ENCODE measurements at places on chromosomes 7 and 10. TPM values are rescaled to one million over a fixed set of nuclear protein-coding genes. Genes with fewer than 3 reads are reported as not detected.

SORCS1 gene
- total RNA-seq = not detected

DNA sequence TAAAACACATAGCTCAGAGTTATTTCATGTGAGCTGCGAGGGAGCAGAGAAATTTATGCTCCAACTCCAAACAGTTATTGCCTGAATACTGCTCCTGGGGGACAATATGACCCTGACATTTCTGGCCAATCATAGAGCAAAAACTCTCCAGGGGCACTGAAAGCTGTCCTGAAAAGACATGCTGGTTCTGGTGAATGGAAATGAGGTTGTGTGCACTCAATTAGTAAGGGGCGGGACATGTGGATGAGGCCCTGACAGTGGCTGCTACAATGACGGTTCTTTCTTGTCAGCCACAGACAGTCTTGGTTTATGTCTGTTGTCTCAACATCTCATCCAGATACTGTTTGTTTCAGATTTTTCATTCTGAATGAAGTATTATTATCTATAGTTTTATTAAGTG is 151.8 kb downstream of the TWIST1 start:
- no peak for DNase-seq

GRCh38 chr7:142961973-142962926 is at the start of gene KEL:
KEL (minus strand) TSS chr7:142962363; CDS start chr7:142962206, 157 bp downstream.
- DNase-seq = no peak

LRRC72 gene
- not detected for total RNA-seq

- no peak for DNase-seq
Observed at GRCh38 chr10:124414076-124414475, 4.6 kb downstream of the OAT start.

SYT15B gene
- total RNA-seq = 0.05 TPM

DNA sequence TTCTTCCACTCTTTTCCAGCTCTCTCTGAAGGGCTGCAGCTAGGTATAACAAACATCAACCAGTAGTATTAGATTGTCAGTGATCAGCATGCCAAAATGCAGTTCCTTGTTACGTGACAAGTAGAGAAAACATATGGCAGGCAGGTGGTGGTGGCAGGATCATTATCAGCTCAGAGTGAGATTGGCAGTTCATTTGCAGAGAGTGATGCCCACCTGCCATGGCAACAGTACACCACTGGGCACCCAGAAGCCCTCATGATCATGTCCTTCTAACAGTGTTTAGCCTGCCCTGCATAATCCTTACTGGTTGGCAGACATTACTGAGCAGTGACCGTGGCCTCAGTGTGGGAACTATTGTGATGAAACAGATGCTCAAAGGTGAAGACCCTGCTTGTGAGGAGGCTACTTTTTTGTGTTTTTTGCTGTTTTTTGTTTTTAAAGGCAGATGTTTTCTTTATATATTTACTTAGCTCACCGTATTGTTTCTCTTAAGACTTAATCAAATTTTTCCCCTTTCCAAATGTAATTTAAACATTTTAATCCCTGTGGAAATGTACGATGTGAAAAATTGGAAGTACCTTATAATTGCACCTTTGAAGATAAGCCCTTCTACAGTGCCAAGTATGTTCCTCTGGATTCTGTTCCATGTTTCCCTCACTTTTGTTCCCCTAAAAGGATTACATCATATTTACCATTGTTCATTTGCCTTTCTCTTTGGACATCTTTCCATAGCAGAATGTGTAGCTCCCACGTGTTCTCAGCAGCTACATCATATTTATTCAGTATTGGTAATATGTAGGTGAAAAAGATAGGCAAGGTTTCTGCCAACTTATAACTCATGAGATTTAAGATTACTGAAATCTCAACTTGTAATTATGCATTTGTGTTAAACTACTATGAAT is 179.6 kb downstream of the SND1 start:
- no peak for DNase-seq

DNA sequence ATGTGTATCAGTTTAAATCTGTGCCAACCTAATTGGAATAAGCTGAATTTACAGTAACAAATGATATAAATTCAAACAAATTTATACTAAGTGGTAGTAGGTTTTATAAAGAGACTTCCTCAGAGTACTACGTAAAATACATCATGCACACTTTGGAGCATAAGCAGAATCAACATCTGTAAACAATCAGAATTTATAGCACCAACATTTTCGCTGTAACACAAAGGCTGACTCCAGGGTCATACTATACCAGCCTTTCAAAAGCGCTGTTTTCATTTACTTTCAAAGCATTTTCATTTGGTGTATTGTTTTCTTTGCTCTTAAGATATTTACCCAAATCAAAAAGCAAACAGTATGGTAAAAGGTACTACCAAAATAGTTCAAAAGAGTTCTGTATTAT is 29.3 kb upstream of the TMEM168 start:
- no peak for DNase-seq

GRCh38 chr10:62045765-62046521 is 144.4 kb downstream of the ARID5B start:
- DNase-seq = no peak

GPC2 gene
- 7.9 TPM for total RNA-seq
